Thyroid gland (tissue), 4 donors: ENCODE measurements at places on chromosomes 4 and X. TPM values are rescaled to one million over a fixed set of nuclear protein-coding genes. Genes with fewer than 3 reads are reported as not detected.
A peak's percentile ranks its signal among the peaks of the same experiment; 100 is the strongest.

ENPEP gene
- 2.6 TPM for total RNA-seq

ADH4 gene
- 1.8 TPM for total RNA-seq

PAGE2 gene
- total RNA-seq: not detected

CYSLTR1 gene
- 6.3 TPM for total RNA-seq

DNA sequence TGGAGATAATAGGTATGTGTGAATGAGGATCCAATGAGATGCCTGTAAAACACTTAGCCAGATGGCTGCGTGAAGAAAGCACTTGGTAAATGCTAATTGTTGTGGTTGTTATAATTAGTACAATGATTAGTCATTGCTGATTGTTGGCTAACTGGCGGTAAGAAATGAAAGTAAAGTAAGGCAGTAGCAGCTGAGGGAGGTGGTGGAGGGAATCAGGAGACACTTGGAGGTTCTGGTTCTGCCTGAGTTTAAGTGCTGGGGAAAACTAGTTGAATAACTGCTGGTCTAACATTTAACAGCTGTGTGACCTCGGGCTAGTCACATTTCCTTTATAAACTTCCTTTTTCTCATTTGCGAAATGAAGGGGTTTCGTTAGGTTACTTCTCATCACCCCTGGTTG is 30.9 kb downstream of the CD38 start:
- DNase-seq: no peak
- H3K36me3 ChIP-seq: no peaks in the 10 kb centered on the region
- H3K27me3 ChIP-seq: no peaks in the 10 kb centered on the region
- no peak overlapping the region for H3K4me3 ChIP-seq
- H3K4me1 ChIP-seq: no peaks in the 10 kb centered on the region
- H3K27ac ChIP-seq: no peak overlapping the region

DNA sequence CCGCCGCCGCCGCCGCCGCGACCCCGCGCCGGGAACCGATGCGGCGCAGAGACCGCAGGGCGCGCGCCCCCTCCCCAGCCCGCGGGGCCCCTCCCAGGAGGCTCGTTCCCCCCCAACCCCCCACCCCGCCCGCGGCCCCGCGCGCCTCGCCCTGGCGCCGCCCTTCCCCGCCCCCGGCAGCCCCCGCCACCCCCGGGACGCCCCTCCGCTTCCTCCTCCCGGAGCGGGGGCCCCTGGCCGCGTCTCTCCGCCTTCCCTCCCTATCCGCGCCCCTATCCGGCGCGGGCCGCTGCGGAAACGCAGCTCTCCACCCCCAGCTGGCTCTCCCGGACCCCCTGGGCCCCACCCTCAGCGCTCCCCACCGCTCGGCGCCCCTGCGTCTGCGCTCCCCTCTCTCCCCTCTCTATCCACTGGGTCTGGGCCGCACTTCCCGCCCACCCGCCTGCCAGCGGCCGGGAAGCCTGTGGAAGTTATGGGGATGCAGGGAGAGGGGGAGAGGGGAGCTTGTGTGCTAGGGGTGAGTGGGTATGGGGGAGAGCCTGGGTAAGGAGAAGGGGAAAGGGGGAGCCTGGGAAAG is at the start of gene TMEM271:
Gene TMEM271 (minus strand): TSS at position 51 of the 577 bp plus-strand sequence. CDS start 233 bp downstream, outside the sequence.
- no peak within 1 kb of the TSS for H3K27ac ChIP-seq
- peaks cover 16% of the 10 kb centered on the region for H3K27me3 ChIP-seq
- no peaks in the 10 kb centered on the region for H3K36me3 ChIP-seq
- no peak for DNase-seq

- no peaks in the 10 kb centered on the region for H3K27me3 ChIP-seq
- no peak overlapping the region for H3K4me3 ChIP-seq
- no peak overlapping the region for H3K27ac ChIP-seq
- H3K36me3 ChIP-seq: no peaks in the 10 kb centered on the region
- H3K4me1 ChIP-seq: no peaks in the 10 kb centered on the region
- DNase-seq: peak; percentile 7
Observed at GRCh38 chr4:134202166-134202956, 772 bp upstream of the PABPC4L start.

DNA sequence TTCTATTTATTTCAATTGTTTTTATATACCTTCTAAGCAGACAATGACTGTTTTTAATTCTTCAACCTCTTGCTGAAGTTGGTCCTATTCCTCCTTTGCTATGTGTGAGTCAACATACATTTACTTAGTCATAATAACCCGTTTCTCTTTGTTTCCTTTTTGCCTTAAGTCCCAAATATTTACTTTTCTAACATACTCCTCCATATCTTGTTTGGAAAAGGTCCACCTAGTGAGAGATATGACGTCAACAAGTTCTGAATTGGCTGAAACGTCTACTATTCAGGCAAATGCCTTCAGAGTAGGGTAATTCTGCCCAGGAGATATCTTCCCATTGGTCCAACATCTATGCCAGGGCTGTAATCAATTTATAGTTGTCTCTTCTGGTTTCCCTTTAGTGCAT is 179.3 kb upstream of the GEMIN8 start:
- no peaks in the 10 kb centered on the region for H3K36me3 ChIP-seq
- no peak overlapping the region for H3K27ac ChIP-seq
- H3K4me3 ChIP-seq: no peak overlapping the region
- no peaks in the 10 kb centered on the region for H3K4me1 ChIP-seq
- H3K27me3 ChIP-seq: no peaks in the 10 kb centered on the region

DNA sequence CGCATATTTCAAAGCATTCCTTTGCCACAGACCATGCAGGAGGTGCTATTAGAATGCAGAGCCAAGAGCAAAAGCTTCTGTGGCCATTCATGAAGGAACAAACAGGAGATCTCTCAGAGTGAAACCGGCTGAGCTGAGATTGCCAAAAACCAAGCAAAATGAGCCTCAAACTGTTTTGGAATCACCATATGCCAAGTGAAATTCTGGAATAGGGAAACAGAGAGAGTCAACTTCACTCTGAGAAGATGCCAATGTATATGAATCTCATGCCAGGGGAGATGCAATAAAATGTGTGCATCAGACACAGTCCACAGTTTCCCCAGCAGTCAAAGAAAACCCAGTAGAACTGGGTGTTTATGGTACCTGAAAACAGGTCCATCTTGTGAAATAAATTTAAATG is 42.3 kb downstream of the SRPX start:
- no peaks in the 10 kb centered on the region for H3K27me3 ChIP-seq
- H3K36me3 ChIP-seq: no peaks in the 10 kb centered on the region
- DNase-seq: no peak
- H3K4me1 ChIP-seq: no peaks in the 10 kb centered on the region
- no peak overlapping the region for H3K4me3 ChIP-seq
- H3K27ac ChIP-seq: no peak overlapping the region

DNA sequence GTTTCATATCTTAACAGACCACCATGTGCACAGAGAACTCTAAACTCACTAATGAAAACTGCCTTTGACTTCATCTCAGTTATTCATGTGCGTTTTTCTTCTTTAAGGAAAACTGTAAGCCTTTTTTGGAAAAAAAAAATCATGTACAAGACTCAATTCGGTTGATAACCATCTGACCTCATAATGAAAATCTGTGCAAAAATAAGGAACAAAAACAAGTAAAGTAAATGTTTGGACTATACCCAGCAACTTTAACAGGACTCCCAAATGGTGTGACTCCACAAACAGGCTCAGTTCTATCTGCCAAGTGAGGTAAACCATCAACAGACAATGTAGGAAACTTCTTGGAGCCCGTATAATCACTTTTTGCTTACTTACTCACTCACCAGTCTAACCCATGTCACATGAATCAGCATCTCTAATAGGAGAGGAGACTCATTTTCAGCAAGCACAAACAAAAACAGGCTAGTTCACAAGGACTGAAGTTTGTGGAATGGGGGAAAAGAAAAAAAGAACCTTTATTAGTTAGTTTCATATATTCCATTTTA is 9.3 kb downstream of the APOO start:
- H3K36me3 ChIP-seq: no peaks in the 10 kb centered on the region
- peaks cover 38% of the 10 kb centered on the region for H3K4me1 ChIP-seq
- H3K27ac ChIP-seq: peak overlapping the region; percentile 45
- H3K27me3 ChIP-seq: no peaks in the 10 kb centered on the region

- H3K27me3 ChIP-seq: peaks cover 20% of the 10 kb centered on the region
- no peak overlapping the region for H3K4me3 ChIP-seq
- no peaks in the 10 kb centered on the region for H3K36me3 ChIP-seq
- H3K27ac ChIP-seq: no peak overlapping the region
- no peak for DNase-seq
Observed at GRCh38 chr4:93835929-93836328, 7.4 kb downstream of the ATOH1 start.

DNA sequence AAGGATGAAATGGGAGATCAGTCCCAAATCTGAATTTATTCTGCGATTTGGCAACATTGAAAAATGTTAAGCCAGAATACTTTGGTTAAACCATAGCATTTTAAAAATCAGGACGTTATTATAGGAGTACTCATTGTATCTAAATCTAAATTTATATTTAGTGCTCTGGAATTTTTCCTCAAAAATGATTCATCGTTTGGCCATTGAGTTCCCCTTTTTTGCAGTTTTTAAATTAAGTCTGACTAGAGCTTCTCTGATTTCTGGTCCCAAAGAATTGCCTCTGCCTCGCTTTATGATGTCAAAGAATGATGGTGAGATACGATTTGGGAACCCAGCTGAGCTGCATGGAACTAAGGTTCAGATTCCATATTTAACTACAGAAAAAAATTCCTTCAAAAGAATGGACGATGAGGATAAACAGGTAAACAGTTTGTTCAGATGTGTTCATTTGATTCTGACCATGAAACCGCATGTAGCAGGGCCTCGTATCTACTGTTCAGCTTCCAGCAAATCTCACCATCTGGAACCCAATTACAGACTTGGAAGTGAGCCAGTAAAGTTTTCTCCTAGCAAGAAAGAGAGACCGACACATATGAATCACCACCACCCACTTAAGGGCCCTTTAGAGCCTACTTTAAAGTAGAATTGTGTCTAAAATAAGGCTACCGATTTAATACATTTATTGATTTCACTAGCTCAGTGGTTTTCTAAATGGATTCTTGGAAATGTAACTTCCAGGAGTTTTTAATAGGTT is 75.6 kb downstream of the REPS2 start:
- H3K27ac ChIP-seq: no peak overlapping the region
- H3K4me3 ChIP-seq: no peak overlapping the region
- no peaks in the 10 kb centered on the region for H3K27me3 ChIP-seq
- no peak for DNase-seq
- H3K36me3 ChIP-seq: no peaks in the 10 kb centered on the region
- no peaks in the 10 kb centered on the region for H3K4me1 ChIP-seq

- H3K27me3 ChIP-seq: no peaks in the 10 kb centered on the region
- no peak for DNase-seq
- no peaks in the 10 kb centered on the region for H3K4me1 ChIP-seq
- H3K4me3 ChIP-seq: no peak overlapping the region
- H3K27ac ChIP-seq: no peak overlapping the region
Observed at GRCh38 chr4:165834116-165834515, 38.9 kb upstream of the TLL1 start.

GRCh38 chr4:17682222-17682566 is 67.8 kb downstream of the MED28 start:
- no peak overlapping the region for H3K27ac ChIP-seq
- no peak for DNase-seq
- H3K4me3 ChIP-seq: no peak overlapping the region
- H3K36me3 ChIP-seq: no peaks in the 10 kb centered on the region
- H3K27me3 ChIP-seq: no peaks in the 10 kb centered on the region
- H3K4me1 ChIP-seq: no peaks in the 10 kb centered on the region
